Hematopoietic multipotent progenitor cell treated with erythropoietin and hydrocortisone succinate and interleukin-3 and kit ligand, for 8 days (in vitro differentiated cells): ENCODE measurements at places on chromosomes 7 and 10.

GRCh38 chr7:140326116-140326928, 72.0 kb downstream of the SLC37A3 start:
- DNase-seq, result peak; percentile 86

DNA sequence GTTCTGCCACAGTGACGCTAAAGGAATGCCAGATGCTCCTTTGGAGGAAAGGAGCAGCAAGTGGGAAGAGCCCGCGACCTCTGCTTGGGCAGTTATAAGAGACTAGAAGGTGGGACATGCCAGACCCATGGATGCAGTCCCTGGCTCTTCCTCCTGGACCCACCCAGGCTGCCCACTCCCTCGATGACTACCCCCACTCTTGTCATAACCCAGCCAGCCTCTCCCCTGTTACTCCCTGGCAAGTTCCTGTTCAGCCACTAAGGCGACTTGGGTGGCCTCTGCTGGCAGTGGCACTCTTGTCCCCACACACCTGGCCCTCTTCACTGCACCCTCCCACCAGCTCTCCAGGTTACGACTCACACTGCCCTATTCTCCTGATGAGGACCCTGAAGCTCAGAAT, 33.5 kb downstream of the COL13A1 start:
- no peak for DNase-seq

DNA sequence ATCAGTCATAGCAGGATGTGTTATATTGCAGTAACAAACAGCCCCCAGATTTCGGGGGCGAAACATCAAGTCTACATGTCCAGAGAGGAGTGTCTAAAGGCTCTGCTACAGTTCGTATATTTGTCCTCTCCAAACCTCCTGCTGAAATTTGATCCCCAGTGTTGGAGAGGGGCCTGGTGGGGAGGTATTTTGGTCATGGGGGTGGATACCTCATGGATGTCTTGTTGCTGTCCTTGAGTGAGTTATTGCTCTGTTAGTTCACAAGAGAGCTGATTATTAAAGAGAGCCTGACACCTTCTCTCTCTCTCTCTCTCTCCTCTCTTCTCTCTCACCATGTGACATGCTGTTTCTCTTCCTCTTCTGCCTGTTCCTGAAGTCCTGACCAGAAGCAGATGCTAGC, 343.7 kb downstream of the TCERG1L start:
- DNase-seq, result no peak

DNA sequence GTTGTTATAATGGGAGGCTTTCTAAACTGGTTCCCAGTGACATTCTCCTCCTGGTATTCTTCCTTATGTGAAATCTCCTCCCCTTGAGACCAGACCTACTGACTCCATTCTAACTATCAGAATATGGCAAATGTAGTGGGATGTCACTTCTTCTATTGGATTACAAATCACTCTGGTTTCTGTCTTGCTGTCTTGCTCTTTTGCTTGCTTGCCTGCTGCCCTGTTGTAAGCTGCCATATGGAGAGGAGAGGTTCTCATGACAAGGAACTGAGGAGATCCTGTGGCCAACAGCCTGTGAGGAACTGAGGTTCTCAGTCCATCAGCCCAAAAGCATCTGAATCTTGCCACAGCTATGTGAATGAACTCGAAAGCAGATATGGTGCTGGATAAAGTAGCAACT, 4.7 kb upstream of the NRCAM start:
- no peak for DNase-seq

GRCh38 chr10:123741146-123741545, 75.0 kb downstream of the GPR26 start:
- no peak for DNase-seq

DNA sequence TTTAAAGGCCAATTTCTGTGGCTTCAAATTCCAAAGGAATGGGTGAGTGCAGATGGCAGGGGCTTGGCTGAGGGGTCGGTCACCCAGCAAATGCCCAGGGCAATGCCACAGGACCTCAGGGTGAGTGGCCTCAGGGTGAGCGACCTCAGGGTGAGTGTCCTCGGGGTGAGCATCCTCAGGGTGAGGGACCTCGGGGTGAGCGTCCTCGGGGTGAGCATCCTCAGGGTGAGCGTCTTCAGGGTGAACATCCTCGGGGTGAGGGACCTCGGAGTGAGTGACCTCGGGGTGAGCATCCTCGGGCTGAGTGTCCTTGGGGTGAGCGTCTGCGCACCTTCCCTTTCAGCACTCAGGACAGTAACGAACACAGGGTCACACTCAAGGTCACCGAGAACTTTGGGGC, 59.2 kb downstream of the ADARB2 start:
- DNase-seq, result no peak

DNA sequence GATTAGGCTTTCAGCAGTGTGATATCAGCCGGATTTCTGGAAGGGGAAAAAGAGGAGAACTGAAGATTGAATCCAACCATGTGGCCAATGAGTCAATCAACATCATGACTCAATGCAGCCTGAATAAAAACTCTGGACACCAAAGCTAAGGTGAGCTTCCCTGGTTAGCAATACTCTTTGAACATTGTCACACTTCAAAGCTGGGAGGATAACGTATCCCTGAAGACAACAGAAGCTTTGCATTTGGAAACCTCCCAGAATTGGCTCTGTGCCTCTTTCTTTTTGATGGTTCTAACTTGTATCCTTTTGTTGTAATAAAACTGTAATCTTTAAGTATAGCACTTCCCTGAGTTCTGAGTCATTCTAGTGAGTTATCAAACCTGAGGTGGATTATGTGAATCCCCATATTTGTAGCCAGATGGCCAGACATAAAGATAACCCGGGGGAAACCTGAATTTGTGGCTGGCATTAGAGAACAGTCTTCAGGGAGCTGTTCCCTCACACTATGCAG, 284.4 kb downstream of the IPMK start:
- DNase-seq, result no peak
